Astrocyte (in vitro differentiated cells and primary cell): ENCODE measurements at places on chromosomes 7 and 10. TPM values are rescaled to one million over a fixed set of nuclear protein-coding genes. Genes with fewer than 3 reads are reported as not detected.
A peak's percentile ranks its signal among the peaks of the same experiment; 100 is the strongest.

Gene SH2D4B
- total RNA-seq = 0.07 TPM in 1 of 2 replicates, not detected in the other

Gene CLDN3
- 0.68 TPM in 1 of 2 replicates, not detected in the other for total RNA-seq

Gene PLOD3
- total RNA-seq = 161 and 164 TPM in 2 replicates

Gene NKX1-2
- total RNA-seq = 0.07 TPM in 1 of 2 replicates, not detected in the other

Gene DPP6
- 0.48 and 0.91 TPM in 2 replicates for total RNA-seq

Gene PRLHR
- total RNA-seq = not detected in 2 replicates

Gene DNAJC12
- 1.7 and 2.1 TPM in 2 replicates for total RNA-seq

GRCh38 chr10:22824520-22824919, 103.3 kb upstream of the ARMC3 start:
- no peak for DNase-seq

GRCh38 chr7:50801907-50802306, 19.2 kb upstream of the GRB10 start:
- DNase-seq = no peak

- DNase-seq = no peak
Observed at GRCh38 chr10:11332846-11333245, 278.6 kb downstream of the USP6NL start.

DNA sequence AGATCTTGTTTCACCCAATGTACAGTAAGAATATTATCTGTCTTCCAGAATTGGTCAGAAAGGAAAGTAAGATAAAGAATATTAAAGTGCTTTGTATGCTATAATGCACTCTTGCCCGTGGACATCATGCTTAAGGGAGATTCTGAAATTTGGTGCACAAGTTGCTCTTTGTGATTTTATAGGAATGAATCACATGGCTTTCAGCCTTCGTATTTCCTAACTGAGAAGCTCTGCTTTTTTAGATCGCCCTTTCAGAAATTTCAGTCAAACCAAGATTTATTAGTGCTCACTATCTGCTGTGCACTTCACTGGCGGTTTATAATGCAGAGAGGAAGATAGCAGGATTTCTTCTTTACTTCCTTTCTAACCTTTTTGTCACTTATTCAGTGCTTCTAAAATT, 1248.5 kb upstream of the LRRN3 start:
- no peak for DNase-seq

DNA sequence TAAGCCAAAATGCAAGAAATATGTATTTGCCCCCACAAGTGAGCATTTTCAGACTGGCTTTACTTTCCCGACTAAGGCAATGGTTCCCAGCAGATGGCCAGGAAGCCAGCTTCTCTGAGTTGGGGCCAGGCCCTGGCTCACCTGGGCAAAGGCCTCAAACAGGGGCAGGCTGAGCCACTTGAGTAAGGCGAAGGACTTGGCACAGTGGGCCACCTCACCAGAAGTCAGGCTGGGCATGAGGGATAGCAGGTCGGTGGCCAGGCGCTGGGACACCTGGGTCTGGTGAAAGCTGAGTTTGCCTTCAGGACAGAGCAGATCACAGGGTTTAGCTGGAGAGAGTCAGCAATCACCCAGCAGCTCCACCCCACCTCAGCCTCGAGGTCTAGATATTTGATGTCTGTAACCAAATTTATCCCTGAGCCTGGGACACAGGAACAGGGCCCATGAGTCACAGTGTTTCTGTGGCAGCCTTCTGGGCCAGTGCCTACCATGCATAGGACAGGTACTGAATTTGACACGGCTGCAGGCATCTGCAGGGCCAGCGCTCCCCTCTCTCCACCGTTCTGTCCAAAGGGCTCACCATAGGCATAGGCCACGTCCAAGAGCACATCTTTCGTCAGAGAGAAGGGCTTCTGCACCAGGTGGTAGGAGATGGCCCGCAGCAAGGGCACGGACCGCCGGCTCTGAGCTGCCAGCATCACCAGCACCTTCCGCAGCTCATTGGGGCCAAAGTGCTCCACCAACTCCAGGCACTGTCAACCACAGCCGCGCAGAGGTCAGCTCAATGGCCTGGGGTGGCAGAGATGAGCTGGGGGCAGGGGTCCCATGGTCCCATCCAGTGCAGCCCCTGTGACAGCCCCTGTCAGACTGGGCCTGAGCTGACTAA, 7.3 kb downstream of the TBRG4 start:
- no peak for DNase-seq

- no peak for DNase-seq
Observed at GRCh38 chr10:77409697-77410471, 227.7 kb downstream of the KCNMA1 start.

DNA sequence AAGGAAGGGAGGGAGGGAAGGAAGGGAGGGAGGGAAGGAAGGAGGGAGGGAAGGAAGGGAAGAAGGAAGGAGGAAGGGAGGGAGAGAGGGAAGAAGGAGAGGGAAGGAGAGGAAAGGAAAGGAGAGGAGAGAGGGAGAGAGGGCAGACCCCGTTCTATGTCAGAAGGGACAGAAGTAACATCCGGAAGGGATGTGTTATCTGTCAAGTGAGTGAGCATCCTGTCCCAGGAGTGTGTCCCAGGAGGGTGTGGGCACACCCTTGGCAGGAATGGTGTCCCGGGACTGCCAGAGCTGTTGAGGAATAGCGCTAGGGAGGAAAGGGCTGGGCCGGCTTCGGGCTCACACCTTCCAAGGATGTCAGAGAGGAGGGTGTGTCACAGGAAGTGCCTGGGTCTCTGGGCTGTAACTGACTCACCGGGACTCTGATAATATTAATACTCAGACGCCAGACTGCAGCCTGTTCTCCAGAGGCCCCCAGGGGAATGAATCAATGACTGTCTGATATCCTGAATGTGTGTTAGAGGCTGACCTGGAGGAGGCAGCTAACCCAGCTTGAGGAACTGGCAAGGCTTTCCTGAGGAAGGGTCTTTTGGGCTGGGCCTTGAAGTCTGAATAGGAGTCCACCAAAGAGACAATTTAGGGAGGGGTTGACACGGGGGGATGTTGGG, 125.6 kb upstream of the TNRC18 start:
- DNase-seq = peak; percentile 62

- no peak for DNase-seq
Observed at GRCh38 chr7:1214516-1214915, 18.2 kb upstream of the UNCX start.

- no peak for DNase-seq
Observed at GRCh38 chr7:35492451-35493175, 202.3 kb downstream of the HERPUD2 start.

DNA sequence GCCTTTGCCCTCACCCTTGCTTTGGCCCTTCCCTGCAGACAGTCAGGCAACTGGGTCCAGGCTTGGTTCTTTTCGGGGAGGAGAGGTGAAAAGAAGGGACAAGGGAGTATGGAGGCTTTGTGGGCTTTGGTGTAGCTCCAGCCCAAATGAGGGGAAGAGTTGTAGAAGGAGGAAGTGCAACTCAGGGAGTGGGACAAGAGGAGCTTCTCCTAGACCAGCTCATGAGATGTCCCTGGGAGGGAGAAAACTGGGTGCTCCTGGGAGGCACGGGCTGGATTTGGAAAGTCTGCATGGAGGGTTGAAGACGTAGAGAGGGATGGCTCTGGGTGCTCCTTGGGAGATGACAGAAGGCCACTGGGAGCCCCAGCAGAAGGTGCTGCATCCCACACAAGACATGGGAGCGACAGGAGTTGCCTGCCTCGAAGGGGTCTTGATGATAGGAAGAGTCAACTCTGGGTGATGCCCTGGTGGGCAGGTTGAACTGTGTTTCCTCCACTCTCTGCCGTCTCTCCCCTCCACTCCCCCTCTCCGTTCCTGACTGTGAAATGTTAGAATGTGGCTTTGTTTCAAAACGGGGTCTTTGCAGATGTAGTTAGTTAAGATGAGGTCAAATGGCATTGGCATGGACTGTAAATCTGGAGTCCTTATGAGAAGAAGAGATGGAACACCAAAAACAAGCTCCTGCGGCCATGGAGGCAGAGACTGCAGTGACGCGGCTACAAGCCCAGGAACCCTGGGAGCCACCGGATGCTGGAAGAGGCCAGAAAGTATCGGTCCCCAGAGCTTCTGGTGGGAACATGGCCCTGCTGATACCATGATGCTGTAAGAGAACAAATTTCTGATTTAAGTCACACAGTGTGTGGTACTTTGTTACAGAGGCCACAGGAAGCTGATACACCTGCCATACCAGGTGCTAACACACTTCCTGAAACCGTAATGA, 298.5 kb downstream of the GLRX3 start:
- DNase-seq = no peak

DNA sequence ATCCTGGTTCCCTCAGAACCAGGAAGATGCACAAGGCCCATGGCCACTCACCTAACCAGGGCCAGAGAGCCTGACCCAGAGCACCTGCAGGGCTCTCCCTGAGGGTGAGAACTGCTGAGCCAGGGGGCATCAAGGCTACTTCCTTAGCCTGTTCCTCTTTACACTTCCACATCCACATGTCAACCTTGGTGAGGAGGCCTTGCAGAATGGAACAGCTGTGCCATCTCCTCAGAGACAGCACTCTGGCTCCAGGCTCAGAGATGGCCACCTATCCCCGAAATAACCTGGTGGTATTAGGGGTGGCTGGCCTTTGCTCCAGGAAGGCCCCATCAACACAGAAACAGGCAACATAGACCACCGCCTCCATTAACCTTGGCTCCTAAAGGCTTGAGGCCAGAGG, 473.0 kb downstream of the RPS24 start:
- DNase-seq = no peak
